ENCODE measurements at places on chromosomes 16 and 17.

DNA sequence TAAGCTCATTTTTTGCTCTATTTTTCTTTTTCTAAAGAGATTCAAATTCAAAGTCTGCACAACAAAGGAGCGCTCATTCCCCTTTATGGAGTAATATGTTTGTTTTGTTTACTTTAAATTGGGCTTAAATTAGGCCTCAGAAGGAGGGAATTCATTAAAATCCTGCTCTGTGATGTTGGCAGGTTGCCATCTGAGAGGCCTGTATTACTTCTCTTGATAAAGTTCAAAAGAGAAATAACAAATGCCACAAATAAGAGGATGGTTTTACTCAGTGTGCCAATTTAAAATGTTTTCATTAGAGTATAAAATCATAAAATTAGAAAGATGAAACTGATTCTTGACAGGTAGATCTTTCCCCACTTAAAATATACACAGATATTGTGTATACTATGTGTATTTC lies 54.5 kb upstream of the HLF start:
- DNase-seq, result no peak

GRCh38 chr17:65228734-65229620 lies 91.8 kb downstream of the RGS9 start:
- peak; percentile 27 for DNase-seq

DNA sequence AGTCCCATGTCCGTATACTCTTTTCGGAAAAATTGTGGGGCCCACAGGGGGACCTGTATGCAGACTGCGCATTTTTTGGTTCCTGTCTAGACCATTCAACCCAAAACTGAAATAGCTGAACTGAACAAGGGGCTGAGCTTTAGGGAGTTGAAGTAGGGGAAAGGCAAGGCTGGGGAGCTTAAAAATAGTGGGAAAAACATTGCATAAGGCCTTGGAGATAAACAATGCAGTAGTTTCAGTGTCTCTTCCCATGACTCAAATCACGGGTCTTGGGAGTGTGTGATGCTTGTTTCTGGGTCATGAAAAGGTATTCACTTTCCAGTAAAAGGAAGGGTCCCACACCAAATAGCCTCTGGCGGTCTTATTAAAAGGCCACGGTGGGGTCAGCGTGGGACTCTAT lies 402.8 kb upstream of the SALL1 start:
- DNase-seq, result no peak

DNA sequence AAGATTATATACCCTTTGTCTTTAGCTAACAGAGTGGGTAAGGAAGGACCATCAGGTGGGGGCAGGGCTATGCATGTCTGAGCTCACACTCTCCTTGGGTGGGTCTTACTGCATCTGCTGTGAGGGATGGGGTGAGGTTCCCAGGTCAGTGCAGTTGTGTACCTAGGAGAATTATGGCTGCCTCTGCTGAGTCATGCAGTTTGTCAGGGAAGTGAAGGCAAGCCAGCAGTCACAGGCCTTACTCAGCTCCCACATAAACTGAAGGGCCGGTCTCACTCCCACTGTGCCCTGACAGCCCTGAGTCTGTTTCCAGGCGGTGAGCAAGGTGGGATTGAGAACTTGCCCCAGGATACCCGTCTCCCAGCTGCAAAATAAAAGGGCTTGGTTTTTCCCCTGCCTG lies 328.6 kb downstream of the MAP2K6 start:
- DNase-seq, result no peak

GRCh38 chr17:74290340-74290739 lies 16.3 kb downstream of the DNAI2 start:
- DNase-seq, result no peak

DNA sequence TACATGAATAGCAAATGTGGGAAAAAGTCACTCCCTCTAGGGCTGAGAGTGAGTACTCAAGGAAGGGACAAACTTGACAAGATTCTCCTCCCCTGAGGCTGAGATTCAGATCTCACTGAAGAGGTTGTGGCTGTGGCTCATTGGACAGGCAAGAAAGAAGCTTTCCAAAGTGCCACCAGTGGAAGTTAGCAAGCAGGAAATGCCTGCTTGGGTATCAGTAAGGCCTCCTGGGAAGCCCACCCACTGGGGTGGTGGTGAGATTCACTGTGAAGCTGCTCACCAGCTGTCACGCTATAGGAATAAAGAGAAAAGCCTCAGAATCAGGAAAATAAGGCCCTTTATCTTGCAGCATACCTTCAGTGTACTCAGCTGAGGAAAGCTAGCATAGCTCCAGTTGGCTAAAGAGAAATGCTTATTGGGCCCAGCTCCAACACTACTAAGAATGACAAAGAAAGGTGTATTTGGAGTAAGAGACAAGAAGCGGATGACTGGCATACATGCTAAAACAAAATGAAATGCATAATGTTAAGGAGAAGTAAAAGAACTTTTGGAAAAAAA lies 274.4 kb upstream of the TOM1L1 start:
- no peak for DNase-seq

DNA sequence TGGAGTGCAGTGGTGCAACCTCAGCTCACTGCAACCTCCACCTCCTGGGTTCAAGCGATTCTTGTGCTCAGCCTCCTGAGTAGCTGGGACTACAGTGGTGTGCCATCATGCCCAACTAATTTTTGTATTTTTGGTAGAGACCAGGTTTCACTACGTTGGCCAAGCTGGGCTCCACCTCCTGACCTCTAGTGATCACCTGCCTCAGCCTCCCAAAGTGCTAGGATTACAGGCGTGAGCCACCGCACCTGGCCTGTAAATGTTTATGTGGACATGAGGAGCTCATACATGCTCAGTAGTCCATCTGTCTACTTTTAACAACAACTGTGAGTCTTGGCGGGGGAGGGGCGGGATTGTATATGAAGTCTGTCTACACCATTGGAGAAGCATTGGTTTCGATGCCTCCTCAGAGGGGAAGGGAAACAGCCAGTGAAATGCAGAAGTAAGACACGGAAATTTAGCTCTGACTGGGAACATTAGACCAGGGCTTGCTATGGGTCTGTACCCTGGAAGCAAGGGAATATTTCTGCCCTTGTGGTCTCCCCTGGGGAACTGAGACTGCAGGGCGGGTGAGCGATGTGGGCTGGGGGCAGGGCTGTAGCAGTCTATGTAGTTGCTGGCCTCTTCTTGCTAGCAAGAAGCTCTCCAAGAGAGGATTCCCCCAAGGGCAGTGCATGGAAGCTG lies 9.3 kb downstream of the NUBP1 start:
- no peak for DNase-seq

DNA sequence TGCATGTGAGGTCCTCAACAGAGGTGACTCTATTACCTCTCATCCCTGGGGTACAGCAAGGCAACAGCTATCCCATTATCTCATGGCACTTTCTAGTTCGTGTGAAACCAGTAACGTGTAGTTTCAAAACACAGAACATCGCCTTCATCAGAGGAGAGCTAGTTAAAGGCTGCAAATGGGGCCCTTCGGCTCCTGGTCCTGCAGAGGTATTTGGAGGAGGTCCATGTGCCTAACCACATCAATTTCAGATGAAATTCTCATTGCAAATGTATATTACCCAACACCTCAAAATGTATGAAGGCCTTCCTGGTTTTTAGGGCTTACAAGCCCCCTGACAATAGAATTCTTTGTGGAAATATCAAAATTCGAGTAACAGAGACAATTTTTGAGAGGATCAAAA lies 95.7 kb upstream of the PSMD7 start:
- DNase-seq, result no peak

DNA sequence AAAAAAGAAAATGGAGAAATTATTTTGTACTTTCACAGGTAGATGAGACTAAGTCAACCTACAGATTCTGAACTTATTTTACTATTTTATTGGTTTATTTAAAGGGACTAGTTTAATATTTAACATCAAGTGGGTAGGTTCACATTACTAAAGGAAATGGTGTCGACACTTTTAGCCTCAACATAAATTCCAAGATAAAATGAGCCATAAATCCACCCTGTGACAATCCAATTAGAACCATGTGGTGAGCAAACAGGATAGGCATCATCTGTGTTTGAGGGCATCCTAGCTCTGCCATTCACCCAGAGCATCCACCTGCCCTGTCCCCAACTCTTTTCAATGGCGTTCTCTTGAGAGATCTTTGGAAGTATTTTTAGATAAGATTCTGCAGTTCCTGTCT lies 92.8 kb upstream of the PMFBP1 start:
- no peak for DNase-seq

GRCh38 chr16:67989322-67990017 lies 9.2 kb upstream of the DPEP3 start:
- no peak for DNase-seq

- DNase-seq, result no peak
Observed at GRCh38 chr16:46568472-46569230, 52.5 kb downstream of the SHCBP1 start.

DNA sequence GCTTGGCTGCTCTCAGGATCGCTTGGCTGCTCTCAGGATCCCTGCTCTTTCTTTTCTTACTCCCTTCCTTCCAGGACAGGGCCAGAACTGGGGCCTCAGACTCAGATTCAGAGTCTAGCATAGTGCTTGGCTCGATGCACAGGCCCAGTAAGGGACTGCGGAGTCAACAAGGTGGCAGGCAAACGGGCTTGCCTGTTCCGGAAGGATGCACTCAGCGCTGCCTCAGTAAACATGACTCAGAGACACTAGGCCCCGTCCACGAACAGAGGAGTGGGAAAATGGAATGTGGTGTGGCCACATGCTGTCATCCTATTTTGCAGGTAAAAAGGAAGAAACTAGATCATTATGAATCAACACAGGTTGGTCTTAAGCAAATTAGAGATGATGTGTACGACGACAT lies 9.8 kb downstream of the SPHK1 start:
- DNase-seq, result no peak

- DNase-seq, result no peak
Observed at GRCh38 chr16:84056933-84057332, 14.3 kb upstream of the SLC38A8 start.

DNA sequence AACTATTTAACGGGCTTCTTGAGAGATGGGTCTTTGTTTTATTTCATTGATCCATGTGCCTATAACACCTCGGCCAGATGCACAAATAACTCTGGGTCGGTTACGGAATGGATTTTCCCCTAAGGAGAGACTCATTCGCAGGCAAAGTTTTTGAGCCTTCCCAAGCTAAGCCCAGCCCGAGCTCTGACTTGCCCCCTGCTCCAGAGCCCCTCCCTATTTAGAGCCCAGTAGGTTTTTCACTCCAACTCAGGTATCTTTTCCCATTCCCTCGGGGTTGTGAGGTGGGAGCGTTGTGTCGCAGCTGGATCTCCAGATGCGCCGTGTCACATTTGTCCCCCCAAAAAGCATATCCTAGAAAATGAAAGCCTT lies 812 bp upstream of the MYOCD start:
- DNase-seq, result no peak

DNA sequence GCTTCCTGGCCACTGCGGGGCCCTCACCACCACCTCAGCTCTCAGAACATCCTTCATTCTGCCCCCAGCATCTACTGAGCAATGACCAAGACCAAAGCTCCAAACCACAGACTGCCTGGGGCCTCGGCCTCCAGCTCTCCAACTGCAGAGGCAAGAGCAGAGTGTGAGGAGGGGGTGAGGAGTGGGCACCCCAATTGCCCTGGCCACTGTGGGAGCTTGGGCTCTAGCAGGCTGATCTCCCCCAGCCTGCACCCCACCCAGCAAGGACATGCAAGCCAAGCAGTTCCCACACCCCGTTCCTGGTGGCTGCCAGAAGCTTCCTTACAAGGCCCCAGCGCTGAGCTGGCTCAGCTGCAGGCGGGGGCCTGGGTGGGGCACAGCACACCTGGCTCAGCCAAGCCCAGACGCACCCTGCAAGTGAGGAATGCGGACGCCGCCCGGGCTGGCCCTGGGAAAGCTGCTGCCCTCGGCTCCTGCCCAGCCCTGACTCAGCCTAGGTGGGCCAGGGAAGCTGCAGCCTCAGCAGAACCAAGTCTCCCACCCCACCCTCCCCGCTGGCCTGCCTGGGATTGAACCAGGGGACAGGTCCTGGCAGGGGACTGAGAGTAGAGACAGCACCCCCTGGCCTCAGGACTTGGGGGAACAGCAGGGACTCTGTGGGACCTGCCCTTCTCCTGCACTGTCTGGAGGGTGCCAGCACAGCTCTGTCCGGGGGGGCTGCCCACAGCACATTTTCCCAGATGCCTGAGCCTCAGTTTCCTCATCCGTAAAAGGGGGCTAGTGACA lies 29.7 kb upstream of the KRT17 start:
- no peak for DNase-seq

DNA sequence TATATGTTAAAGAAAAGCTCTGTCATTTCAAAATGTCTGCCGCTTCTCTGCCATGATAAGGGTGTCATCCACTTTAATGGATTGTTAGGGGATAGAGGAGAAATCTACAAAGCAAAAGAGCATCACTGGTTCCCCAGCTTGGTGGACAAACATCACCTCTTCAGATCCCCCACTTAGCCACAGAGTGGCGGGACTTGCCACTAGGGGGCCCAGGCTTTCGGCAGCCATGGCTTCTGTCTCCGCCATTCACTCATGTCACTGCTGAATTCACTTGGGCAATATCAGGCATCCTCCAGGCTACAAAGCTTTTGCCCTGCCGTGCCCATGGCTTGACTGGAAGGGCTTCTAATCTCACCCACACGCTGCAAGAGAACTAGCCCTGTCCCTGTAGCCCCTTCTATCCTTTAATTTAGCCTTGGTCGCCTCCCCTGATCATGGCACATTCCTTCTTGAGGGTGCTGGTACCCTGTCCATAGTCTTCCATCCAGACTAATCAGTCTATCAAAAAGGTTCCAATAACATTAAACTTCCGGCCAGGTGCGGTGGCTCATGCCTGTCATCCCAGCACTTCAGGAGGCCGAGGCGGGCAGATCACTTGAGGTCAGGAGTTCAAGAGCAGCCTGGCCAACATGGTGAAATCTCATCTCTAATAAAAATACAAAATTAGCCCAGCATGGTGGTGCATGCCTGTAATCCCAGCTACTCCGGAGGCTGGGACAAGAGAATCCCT lies 34.7 kb downstream of the SBK1 start:
- DNase-seq, result peak; percentile 72

DNA sequence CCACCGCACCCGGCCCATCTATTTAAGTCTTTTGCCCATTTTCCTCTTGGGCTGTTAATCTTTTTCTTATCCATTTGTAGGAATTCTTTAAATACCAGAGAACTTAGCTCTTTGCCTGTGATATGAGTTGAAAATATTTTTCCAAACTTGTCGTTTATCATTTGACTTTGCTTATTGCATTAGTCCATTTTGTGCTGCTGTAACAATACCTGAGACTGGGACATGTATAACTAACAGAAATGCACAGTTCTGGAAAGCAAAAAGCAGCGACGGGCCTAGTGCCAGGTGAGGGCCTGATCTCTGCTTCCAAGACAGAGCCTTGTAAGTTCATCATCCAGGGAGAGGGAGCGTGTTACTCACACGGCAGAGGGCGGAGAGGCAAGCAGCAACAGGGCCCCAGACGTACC lies 25.6 kb upstream of the BHLHA9 start:
- no peak for DNase-seq

GRCh38 chr16:3950343-3951193 lies 70.1 kb upstream of the CREBBP start:
- no peak for DNase-seq

- no peak for DNase-seq
Observed at GRCh38 chr17:8709006-8709405, 35.6 kb downstream of the CCDC42 start.
